ENCODE measurements at places on chromosomes 12 and 14.
A peak's percentile ranks its signal among the peaks of the same experiment; 100 is the strongest.

DNA sequence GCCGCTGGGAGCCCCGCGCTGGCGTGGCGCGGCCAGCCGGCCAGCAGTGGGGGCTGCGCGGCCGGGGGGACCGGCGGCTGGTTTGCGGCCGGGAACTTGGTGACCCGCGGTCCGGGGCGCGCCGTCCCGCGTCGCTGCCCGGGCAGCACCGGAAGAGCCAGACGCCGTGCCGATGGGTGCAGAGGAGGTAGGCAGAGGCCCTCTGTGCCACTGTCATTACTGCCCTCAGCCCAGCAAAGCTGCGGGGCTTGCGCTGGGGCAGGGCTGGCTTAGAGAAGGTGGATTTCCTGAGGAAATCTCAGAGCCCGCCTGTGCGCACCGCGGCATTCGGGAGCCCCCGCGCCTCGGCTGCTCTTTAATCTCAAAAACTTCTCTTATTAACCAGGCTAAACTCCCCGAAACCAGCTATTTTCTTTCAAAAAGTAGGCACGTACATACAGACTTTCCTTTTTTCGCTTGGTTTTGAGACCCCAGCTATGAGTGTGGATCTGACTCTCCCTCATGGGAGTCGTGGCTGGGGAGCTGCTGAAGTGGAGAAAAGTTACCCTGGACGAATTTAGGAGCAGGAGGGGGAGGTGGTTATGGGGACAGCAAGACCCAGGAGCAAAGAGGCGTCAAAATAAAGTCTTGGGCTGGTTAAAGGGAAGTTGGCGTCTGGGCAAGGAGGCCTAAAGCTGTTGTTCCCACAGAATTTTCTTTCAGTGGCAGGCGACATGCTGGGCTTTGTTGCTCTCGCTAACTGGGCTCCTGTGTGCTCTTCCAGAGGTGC lies 802 bp downstream of the SUSD6 start:
- DNase-seq, result peak; percentile 42

DNA sequence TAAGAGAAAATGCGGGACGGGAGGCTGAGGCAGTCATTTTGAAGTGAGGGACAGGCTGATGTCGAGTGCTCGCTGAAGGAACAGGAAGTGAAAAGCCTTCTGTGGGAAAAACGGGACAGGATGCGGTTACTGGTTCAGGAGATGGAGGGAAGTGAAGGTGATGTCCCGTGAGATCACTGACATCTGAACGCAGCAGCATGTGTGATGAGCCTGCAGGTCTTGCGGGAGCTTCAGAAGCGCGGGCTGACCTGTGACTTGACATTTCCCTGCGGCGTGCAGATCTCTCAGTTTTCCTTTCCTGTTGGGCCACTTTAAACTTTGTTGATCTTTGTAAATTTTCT lies 77.8 kb downstream of the DDX51 start:
- DNase-seq, result no peak

DNA sequence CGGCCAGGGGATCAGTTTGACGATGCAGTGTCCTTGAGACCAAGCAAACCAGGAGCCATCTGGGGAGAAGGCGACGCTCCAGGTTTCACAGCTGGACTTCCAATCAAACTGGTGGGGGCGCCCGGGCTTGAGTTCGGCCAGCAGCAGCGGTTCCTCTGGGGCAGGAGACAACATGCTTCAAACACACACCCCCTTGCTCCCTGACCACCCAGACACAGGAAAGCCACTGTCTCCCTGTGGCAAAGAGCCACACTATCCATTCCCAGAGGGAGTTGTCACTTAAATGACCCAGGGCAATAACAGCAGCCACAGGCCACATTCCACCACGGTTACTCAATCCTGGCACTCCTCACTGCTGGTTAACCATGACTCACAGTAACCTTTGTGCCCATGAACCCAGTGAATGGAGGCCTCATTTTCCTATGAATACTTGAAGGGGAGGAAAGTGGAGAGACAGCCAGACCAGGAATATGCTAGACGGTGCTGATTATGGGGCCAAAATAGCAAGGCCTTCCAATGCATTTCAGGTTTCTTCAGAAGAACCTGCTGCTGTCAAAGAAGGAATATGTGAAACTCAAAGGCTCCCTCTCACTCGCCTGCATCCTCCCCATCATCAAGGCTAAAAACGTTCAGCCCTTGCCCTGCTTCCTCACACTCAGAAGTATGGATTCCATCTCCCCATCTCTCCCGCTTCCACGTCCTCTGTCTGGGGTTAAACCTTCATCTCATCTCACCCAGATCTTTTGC lies 8.5 kb downstream of the WSB2 start:
- no peak for DNase-seq

DNA sequence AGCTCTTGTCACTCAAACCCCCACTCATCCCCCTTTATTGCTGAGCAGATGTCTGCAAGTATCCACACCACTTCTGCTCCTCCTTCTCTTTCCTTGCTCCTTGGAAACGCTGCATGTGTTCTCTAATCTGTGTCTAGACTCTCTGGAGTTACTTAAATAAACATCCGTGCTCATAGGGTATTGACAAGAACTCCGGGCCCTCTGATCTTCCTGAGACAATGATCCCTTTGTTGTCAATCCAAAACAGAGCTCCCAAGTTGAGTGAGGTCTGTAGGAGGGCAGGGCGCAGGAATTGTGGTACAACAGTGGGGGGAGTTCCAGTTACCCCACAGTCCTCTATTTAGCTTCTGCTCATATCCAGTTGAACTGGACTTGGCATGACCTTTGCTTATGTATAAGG lies 489.0 kb downstream of the SNAPC1 start:
- DNase-seq, result no peak

DNA sequence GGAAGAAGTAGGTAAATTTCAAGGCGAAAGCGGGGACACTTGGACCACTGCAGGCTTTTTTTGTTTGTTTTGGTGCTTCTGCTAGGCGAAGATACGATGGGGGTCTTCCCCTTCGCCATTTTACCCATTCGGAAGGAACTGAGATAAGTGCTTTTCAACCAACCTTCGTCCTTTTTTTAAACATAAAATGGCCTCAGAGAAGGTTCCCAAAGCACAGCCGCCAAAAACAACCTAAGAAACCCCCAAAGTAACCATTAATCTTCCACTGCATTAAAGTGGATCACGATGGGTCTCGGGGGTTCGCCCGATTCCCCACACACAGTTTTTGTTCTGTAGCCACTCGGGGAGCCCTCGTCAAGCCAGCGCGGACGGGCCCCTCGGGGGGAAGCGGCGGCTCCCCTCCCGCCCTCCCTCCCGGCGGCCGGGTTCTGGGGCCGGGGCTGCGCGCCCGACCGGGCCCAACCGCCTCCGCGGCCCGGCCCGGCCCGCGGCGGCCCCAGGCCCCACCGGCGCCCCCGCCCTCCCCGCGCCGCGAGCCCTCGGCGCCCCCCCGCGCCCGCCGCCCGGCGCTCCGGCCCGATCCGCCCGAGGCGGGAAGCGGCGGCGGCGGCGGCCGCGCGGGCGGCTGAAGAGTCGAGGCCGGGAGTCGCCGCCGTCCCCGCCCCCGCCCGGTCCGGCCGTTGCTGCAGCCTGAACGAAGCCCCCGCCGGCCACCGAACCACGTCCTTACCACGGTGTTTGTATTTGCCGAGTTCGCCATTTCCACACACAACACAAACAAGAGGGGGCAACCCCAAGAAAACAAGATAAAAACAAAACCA lies 790 bp downstream of the GTF2A1 start:
- DNase-seq, result peak; percentile 47

DNA sequence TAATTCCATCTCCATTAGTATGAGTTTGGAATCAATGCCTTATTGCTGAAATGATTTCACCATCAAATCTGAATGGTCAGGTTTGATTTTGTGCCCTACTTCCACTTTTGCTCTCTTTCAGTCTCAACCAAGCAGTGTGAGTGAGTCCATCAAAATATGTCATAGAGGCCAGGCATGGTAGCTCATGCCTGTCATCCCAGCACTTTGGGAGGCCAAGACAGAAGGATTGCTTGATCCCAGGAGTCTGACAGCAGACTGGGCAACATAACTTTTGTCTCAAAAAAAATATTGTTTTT lies 22.0 kb upstream of the HSP90B1 start:
- DNase-seq, result no peak

- DNase-seq, result no peak
Measured at GRCh38 chr12:105774037-105774436, 364.7 kb downstream of the NUAK1 start.

DNA sequence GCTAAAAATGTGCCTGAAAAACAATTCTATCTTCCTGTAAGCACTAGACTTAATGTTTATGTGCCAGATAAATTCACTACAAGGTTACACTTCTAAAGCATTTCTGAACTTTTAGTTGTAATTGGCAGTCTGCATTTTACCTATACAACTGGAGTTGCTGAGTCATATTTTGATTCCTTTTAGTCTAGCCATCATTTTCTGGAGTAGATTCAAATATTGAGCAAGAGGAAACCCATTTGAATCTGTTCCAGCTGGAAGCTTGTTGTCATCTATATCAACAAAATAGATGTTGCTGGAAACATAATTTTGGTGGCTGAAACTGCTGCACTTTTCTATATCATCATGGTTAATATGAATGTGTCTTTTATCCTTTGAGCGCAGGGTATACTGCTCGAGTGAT lies 122.2 kb upstream of the CCDC175 start:
- no peak for DNase-seq

- DNase-seq, result no peak
Measured at GRCh38 chr12:3278681-3279414, 201.7 kb downstream of the TSPAN9 start.

DNA sequence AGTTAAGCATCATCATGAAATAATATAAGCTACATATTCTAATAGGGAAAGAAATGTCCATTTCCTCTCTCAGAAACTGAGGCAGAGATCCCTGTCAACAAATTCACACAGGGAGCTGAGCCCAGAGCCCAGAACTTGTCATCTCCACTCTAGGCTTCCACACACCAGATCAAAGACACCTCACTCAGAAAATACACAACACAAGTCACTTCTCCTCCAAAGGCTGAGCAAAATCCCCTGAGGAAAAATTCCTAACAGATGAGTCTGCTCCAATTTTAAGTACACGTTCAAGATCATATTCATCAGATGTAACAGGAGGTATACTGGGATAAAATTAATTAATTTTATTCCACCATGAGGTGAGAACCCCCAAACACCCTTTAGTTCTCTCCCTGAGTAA lies 227.3 kb downstream of the DPF3 start:
- no peak for DNase-seq

- no peak for DNase-seq
Measured at GRCh38 chr12:27012982-27013255, 1.3 kb downstream of the TM7SF3 start.

DNA sequence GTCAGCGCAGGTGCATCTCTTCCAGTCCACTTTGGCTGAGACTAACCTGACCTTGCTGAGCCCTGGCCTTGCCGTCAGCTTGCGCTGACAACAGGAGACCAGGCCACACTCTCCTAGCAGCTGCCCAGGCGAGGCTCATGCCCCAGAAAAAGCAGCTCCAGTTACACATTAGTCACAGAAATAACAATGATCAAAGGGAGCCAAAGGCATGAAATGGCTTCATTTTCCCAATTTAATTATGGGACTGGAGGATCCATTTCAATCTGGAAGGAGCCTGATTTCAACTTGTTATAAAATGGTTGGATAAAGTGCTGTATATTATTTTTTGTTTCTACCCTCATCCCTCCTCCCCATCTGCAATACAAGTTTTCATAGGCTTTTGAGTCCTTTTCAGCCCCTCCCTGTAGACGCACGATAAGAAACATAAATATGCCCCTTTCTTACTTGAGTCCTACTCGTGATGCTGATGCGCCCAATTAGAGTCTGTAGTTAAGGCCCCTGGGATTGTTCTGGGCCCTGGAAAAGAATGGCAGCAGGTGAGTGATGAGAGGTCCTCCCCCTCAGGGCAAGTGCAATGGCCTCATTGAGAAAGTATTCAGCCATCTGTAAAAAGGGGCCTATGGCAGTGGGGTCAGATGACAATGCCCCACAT lies 376.0 kb downstream of the C12orf75 start:
- no peak for DNase-seq

GRCh38 chr12:76084863-76085519 lies 506 bp upstream of the NAP1L1 start:
- DNase-seq, result no peak

DNA sequence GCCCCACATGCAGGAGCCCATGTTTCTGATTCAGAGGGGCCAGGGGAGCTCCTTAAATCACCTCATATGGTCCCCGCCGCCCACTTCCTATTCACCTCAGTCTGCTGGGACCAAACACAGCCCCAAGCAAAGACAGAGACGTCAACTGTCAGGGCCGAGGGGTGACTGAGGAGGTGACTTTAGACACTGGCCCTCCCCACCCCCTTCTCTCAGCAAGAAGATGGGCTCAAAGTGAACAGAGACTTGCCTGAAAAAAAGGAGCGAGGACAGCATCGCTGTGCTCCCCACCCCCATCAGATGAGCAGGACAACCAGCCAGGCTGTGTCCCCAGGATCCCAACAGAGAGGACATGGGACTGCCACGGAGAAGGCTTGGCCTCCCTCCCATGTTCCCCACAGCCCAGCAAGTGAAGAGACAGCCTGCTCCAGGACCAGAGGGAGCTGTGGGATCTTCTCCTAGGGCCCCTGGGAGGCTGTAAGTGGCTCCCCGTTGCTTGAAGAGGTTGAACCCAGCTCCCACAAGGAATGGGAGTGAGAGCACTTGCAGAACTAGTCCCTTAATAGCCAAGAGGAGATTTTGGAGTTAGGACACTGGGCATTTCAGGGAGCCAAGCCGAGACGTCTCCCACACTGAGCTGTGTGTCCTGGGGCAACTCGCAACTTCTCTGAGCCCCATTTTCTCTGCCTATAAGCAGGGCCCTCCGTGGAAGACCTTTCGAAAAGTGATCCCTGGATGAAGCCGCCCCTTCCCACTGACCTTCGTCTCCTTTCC lies 1.3 kb upstream of the KRT79 start:
- DNase-seq, result no peak

DNA sequence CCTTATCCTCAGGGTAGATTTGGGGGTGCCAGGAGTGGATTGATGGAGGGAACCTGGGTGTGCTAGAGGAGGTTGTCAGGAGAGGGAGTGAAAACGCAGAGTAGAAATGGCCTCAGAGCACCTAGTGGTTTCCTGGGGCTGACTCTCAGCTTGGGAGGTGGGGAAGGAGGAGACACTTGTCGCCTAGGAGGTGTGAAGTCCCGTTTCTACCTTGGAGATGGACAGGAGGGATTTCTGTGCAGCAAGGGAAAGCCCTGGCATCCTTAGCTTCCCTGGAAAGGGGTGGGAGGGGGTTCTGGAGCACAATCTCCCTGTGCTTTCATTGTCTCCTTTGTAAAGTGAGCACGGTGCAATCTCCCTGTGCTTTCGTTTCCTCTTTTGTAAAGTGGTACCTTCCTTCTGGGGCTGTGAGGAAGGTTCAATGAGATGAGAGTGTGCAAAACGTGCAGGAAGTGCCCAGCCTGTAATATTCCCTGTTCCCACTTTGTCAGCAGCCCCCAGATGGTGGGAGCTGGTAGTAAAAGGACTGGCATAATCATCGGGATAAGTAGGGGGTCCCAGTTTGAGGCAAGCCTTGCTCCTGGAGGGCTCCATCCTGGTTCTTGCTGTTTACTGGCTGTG lies 1.6 kb downstream of the OAS3 start:
- DNase-seq, result no peak

GRCh38 chr14:104702106-104702505 lies 12.7 kb downstream of the INF2 start:
- DNase-seq, result no peak

- DNase-seq, result no peak
Measured at GRCh38 chr12:96117460-96117859, 76.7 kb upstream of the ELK3 start.

- no peak for DNase-seq
Measured at GRCh38 chr14:64788706-64789105, 84.5 kb downstream of the PLEKHG3 start.

Data from stimulated activated naive CD4-positive, alpha-beta T cell (primary cell).